Activated CD8-positive, alpha-beta memory T cell treated with anti-CD3 and anti-CD28 coated beads for 4 hours (primary cell): ENCODE measurements at places on chromosomes 6 and 20.

DNA sequence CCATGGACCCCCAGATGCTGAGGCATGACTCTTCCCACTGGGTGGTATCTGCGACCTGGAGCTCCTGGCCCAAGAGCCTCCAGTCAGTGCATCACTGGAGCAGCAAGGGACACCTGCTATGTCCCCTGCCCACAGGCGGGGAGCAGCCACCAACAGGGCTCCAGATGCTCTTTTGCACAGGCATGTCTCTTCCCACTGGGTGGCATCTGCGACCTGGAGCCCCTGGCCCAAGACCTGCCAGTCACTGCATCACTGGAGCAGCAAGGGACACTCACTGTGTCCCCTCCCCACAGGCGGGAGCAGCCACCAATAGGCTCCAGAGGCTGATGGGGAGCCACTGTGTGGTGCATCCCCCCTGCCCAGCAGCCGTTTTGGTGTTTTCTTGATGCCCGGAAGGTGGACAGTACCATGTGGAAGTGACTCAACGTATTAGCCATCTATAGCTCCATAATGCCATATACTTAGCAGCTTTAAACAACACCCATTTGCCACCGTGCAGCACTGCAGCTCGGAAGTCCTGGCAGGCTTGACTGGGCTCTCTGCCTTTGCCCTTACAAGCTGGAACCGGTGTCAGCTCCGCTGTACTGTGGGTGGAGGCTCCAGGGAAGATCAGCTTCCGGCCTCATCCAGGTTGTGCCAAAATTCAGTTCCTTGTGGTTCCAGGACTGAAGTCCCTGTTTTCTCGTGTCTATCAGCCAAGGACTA, 124.9 kb upstream of the CST7 start:
- no peak for DNase-seq

GRCh38 chr20:24816907-24817306, 132.2 kb upstream of the CST7 start:
- no peak for DNase-seq

DNA sequence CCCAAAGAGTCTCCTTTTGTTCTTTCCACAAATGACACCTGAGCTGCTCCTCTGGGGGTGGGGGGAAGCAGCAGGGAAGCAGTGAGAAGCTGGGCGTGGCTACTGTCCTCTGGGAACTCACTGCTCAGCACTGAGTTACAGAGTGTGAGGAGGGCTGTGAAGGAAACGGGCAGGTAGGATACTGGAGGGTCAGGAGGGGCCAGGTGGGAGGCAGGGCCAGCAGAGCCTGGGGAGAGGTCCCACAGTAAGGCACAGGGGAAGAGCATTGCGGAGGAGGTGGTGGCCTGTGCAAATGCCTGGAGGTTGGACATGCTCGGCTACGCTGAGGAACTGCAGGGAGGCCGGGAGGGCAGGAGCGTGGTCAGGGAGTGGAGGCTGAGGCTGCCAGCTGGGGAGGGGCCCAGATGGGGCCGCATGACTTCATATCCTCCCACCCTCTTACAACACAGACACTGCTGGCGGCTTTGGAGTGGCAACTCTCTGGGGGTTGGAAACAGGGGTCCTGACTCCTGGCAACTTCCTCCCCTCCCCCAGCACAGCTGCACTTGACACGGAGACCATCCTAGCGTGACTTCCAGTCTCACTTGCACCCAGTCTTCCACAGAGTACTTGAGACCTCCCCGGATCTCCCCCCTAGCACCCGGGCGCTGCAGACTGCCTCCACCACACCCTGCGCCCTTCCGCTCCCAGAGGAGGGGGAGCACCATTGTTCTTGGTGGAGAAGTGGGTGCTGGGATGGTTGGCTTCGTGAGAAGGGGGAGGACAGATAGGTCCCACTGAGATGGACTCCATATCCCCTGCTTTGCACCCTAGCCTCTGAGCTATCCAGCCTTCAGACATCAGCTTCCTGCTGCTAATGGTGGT, 34.2 kb downstream of the RBM38 start:
- DNase-seq = no peak

DNA sequence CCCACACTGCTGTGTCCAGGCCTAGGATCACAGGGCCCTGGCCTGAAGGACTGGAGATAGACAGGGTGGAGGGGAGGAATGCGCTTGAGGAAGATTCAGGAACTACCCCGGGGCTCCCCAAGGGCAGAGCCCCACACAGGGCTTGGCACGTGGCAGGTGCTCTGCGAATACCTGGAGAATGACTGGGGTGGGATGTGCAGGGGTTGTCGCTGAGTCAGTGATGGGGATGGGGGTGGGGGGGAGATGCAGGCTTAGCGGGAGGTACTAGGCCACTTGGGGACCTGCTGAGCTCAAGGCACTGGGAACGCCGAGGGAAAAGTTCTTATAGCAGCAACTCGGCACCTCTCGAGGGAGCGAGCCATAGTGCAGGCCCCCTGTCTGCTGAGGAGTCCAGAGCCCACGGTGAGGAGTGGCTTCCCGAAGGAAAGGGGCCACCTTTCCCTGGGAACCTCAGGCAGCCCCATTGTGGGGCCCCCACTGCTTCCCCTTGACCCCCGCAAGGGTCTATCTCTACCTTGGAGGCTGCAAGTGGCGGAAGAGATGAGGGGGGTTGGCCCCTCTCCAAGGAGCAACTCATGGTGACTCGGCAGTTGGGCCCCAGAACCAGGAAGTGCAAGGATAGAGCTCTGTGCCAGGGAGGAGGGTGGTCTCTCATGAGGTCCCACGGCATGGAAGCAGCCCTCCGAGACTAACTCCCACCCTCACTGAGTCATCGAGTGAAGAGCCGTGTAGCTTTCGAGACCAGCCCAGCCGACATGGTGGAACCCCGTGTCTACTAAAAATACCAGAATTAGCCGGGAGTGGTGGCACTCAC, 33.1 kb downstream of the SRC start:
- no peak for DNase-seq

- no peak for DNase-seq
Measured at GRCh38 chr20:52103913-52104545, 87.5 kb downstream of the ZFP64 start.

- no peak for DNase-seq
Measured at GRCh38 chr20:47950913-47951283, 165.6 kb upstream of the SULF2 start.
